Erythroblast (primary cell): ENCODE measurements at places on chromosomes 1 and 21.
A peak's percentile ranks its signal among the peaks of the same experiment; 100 is the strongest.

- no peak for DNase-seq
Observed at GRCh38 chr1:204224655-204225054, 10.9 kb upstream of the GOLT1A start.

DNA sequence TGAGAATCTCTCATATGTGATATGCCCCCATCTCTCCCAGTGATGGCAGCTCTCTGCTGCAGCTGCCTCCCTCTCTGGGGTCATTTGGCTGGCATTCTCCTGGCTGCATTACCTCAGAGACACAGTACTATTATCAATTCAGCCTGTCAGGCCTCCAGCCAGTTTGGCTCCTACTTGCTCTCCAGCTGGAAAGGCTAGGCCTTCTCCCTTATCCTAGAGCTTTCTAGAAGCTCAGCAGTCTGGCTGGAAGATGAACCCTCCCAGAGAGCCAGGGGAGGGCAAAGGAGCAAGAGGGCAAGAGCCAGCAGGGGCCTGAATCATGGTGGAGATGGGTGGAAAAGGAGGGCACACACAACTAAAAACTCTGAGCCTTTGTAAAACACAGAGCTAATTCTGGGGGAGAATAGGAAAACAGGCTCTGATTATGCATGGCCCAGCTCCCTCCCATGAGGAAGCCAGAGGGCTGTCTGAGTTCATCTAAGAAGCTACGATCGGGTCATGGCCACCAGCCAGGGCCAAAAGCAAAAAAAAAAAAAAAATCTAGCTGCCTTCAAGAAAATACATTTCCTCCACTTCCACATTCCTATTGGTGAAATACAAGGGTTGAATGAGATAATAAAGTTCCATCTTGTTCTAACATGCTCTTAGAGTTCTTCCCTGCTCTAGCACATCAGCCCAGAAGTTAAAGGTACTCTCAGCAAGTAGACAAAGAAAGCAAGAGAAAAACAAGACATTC lies 8.8 kb downstream of the LAMB3 start:
- peak; percentile 26 for DNase-seq

DNA sequence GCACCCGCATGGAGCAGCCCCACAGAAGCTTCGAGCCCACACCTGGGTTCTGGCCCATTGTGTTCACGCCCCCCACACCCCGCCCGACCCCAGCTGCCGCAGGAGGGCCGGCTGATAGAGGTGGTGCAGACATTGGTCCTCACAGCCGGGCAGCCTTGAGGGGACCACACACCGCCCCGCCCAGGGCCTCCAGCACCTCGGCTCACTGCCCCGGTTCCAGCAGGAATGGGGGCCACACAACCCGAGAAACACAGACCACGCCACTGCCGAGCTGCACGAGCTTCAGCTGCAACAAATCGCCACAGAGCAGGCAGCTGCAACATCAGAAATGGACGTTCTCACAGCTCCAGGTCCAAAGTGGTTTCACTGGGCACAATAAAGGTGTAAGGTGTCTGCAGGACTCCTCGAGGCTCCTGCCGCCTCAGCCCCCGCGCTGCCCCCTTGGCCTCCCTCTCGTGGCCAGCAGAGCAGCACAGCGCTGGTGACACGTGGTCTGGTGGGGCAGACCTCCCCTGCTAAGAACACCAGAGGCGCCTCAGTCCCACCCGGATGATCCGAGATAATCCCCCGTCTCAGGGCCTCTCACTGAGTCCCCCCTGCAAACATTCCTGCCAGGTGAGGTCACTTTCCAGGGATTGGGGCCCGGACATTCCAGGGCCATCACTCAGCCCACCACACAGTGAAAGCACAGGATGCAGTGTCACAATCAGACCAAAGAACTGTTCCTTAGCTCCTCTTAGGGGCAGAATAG lies 62.3 kb upstream of the ADARB1 start:
- no peak for DNase-seq

GRCh38 chr1:103273106-103273505 lies 164.8 kb upstream of the COL11A1 start:
- DNase-seq, result no peak

DNA sequence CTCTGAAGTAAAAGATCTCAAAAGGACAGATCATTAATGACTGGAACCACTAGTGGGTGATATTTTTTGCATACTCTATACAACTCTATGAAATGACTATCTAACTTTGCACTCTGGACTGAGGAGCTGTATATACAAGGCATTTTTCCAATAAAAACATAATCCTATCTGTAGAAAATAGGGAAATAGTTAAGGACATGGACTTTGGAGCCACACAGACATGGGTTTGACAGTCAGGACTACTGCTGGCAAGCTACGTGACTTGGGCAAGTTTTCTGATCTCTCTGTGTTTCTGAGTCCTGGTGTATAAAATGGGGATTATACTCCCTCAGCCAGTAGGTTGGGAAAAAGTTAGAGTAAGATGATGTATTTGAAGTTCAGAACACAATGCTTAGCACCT lies 20.9 kb upstream of the HSD3B2 start:
- no peak for DNase-seq

DNA sequence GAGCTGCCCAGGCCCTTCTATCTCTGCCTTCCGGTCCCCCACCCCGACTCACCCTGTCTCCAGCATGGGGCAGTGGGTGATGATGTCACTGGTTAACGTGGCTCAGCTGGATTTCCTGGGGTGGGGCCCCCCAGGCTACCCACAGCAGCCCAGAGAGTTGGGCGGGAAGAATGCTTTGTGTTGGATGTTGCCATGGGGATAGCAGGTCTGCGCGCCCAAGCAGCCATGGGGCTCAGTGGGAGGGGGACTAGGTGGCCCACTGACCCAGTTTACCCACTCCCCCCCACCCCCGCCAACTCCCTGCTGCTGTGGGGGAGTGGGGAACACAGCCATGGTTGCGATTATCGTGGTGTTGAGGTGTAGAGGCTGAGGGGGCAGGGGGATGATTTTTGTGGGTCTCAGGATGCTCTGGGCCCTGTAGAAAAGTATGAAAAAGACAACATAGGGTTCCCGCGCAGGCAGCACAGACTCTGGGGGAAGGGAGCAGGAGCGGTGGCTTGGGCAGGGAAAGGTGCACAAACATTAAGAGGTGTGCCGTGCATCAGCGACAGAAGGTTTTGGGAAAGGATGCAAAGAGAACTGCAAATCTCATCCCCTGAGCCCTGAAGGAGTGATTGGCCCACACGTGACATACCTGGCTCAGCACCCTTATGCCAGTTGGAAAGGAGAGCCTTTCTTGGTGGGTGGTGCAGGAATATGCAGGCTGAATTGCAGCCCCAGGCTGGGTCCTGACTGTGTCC lies 8.5 kb downstream of the CELSR2 start:
- no peak for DNase-seq

DNA sequence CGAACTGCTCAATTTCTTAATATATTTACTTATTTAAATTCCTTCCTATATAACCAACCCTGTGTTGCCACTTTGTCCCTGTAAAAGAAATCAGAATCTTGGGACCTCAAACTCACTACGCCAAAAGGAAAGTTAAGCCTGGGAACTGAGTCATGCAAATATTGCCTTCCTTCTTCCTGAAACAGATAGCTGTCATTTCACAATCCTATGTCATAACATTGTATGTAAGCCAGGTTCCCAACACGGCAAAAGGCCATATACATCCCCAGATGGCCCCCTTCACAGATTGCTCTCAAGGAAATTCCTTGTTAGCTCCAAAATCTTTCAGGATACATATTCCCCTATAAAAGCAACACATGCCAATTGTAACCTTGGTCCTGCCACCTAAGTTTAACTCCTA lies 39.7 kb downstream of the C21orf91 start:
- no peak for DNase-seq

GRCh38 chr1:240824238-240824637 lies 212.3 kb upstream of the GREM2 start:
- no peak for DNase-seq

GRCh38 chr1:216627252-216627651 lies 96.0 kb downstream of the ESRRG start:
- DNase-seq, result peak; percentile 38

- DNase-seq, result no peak
Observed at GRCh38 chr1:4584449-4584848, 70.0 kb upstream of the AJAP1 start.

DNA sequence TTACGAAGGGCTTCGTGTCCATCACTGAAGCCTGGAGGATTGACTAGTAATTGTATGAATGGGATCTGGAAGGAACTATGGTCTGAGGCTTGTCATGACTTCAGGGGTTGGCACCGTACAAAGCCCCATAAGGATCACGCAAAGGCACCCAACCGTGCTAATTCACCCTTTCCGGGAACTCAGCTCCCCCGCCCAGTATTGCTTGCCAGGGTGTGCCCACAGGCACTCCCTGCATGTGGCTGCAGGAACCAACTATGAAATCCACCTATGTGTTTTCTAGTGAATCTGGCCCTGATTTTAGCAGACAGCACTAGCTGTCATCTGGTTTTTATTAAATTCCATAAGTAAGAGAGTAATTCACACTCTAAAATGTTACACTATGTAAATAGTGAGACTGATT lies 139.2 kb downstream of the TM2D1 start:
- DNase-seq, result no peak

GRCh38 chr1:210292231-210292871 lies 36.4 kb upstream of the HHAT start:
- no peak for DNase-seq

- no peak for DNase-seq
Observed at GRCh38 chr21:42651515-42652401, 1.7 kb upstream of the PDE9A start.

DNA sequence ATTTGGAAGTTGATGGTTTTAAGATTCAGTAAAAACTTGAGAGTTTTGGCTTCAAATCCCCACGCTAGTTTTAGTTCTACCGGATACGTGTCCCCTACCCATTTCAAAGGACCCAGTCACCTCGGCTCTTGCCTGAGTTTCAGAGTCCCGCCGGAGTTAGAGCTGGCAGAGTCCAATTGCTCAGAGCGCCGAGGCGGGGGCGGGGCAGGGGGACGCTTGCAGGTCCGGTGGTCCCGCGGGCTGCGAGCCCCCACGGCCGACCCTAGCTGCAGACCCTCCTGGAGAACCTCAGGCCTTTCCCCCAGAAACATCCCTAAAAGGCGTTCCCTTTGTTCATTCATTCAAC lies 765 bp upstream of the VPS45 start:
- peak; percentile 56 for DNase-seq

DNA sequence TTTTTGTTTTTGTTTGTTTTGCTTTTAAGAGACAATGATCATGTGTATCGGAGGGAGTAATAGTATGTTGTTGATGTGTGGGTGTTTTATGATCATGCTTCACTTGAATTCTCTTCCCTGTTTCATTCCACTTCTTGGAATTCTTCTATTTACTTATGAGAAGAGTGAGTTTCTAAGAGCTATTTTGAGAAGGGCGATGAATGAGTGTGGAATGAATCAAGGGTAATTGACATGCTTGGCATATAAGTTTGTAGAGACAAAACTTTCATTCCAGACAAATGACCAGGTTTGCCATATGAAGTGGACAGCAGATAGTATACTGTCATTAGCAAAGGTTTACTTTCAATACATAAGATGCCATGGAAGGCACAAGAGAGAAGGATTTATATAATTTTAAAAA lies 42.3 kb upstream of the PDC start:
- DNase-seq, result no peak
